ENCODE measurements at places on chromosomes 7 and 10.

DNA sequence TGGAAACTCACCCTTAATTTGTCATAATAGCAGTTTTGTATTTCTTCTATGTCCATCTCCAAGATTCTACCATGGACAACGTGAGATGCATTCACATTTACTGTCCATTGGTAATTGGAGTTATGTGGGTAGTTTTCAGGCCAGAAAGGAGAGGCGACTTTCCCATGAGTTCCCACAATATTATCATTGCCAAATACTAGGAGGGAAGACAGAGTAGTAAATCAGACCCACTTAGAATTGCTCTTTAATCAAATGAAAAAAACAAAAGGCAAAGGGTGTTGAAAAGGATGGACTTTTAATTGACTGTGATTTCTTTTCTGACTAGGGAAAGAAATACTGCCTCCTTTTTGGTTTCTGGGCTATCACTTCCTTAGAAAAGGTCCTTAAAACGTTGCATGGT is 121.7 kb upstream of the RSU1 start:
- no peak for DNase-seq

DNA sequence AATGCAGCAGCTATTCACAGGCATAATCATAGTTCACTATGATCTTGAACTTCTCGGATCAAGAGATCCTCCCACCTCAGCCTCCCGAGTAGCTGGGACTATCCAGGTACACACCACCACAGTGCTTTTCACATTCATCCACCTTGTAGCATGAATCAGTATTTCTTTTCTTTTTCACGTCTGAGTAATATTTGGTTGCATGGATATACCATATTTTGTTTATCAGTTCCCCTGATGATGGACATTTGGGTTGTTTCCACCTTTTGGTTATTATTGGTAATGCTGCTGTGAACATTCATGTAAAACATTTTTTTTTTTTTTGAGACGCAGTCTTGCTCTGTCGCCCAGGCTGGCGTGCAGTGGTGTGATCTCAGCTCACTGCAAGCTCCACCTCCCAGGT is 3.6 kb upstream of the TBC1D12 start:
- no peak for DNase-seq

DNA sequence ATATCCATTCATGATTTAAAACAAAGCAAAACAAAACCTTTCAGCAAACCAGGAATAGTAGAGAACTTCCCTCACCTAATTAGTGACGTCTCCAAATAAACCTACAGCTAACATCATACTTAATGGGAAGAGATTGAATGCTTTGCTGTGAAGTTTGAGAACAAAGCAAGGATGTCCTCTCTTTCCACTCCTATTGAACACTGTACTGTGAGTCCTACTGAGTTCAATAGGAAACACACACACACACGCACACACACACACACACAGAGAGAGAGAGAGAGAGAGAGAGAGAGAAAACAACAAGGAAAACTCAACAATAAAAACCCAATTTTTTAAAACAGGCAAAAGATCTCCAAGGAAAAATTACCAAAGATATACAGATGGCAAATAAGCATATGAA is 32.3 kb downstream of the PODXL start:
- DNase-seq: no peak

DNA sequence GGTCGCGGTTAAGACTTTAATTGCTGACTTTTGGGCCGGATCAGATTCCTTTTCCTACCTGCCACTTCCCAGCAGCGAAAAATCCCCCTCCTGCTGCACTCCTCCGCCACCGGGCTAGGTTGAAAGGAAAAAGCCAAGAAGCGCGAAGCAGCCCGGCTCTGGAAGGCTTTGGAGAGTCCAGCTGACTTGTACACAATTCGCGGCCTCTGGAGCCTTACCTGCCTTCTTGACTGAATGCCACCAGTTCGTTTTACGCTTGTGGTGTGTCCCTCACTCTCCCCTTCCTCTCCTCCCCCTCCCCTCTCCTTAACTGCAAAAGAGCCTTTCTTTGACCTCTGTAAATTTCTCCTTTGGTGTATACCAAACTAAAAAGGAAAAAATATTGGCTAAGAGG is 2.7 kb upstream of the FEZF1 start:
- DNase-seq: no peak

- no peak for DNase-seq
These were observed 198.7 kb downstream of the CXCL12 start for GRCh38 chr10:44186150-44186549.

DNA sequence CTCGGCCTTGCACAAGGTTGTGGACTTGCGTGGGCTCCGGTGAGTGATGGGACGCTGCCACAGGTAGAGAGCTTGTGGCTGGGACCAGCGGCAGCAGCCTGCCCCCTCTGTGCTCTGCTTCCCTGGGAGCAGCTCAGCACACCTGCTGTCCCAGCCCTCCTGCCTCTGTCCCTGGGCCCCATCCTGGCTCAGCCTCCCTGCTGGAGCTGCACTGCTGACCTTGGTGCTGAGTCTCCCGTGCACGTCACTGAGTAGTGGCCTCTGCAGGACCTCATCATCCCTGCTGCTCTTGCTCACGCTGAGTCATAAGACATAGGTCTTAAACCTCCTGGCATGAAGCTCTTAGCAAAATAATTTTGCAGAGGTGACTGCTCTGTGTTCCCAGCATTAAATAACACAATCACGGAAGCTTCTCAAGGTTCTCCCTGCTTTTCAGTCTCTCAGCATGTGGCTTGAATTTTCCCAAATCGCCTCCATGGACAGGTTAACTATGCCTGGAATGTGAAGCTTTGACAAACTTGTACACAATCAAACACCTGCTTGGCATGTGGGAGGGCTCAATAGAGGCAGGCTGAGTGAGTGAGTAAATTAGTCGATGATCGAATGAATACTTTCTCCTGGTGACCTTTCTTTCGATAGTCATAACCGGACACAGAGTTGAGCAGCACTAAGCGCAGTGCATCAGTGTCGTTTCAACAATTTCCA is 63.8 kb upstream of the NPS start:
- no peak for DNase-seq

- no peak for DNase-seq
These were observed 95.9 kb downstream of the CUBN start for GRCh38 chr10:17033529-17034260.

GRCh38 chr10:775245-776075 is 86.0 kb upstream of the DIP2C start:
- no peak for DNase-seq

DNA sequence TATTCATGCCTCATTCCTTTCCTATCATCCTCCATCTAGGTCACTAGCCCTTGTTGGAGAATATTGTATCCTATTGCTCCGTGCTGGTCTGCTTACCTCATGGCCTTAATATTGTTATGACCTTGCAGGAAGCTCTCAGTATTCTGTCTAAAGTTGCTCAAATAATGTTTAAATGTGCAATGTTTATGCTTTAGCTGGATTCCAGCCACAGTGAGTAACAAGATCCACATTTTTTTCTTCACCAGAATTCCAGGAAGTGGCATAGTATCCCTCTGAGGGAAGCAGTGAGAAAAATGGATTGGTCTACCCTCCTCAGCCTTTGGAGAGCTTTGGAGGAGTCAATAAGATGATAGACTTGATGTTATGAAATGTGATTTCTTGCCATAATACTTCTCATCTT is 402.6 kb downstream of the NRG3 start:
- DNase-seq: no peak

GRCh38 chr10:1548146-1548545 is 189.2 kb downstream of the ADARB2 start:
- DNase-seq: peak; percentile 59

DNA sequence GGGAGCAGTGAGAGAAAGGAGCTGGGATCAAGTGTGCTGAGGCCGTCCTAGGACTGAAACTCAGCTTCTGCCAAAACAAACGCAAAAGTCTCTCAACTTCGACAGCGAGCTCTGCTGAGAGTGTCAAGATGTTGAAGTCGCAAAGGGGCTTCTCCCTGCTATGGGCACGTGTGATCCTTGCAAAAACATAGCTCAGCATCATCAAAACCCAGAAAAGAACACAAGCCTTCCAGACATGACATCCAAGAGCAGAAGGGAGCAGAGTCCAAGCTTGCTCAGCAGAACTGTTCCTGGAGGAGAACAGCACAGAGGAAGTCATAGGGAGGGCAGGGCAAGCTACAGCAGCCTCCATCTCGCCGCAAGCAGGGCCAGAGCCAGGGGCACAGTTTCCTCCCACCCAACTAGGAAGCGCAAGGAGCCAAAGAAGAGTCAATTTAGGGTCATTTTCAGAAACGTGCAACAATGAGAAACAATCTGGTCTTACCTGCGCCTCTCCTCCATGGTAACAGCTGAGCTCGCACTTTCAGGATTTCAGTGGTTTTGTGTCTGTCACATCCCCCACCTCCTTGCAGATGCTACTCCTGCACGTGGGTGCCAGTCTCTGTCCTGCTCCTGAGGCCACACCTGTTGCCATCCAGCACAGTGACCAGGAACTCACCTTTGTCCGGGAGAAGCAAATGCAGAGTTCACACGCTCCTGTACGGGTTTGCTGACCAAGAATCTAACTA is 113.9 kb downstream of the DIP2C start:
- no peak for DNase-seq

DNA sequence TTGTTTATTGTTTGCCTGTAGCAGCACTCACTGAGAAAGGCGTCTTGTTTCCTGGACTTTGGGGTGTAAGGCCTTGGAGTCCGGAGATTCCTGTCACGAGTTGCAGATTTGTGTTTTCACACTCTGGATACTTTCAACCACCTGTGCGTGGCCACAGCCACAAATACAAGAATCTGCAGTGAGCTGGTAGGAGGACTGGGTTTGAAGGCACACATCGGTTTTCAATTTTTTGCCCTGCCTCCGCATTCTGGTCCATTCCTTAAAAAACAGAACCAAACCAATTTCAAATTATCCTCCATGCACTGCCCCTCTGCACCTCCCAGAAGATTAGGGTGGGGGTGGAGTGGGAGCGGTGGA is 619 bp downstream of the EXOC4 start:
- DNase-seq: no peak

GRCh38 chr10:92876509-92877036 is 28.3 kb downstream of the EXOC6 start:
- DNase-seq: no peak

DNA sequence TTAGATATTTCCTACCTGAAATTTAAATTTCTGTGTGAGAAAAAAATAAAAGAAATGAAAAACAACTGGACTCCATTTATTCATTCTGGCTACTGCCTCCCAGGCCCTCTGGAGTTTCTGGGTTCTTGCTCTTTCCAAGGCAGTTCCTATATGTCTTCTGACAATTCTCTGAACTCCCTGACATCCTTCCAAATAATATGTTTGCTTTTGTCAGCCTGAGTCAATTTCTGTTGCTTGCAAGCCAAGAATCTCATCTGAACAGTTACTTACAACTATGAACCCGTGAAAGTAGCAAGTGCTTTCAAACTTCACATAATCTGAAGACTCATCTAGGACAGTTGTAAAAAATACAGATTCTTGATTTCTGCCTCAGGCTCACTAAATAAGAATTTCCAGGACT is 216.7 kb upstream of the NPVF start:
- DNase-seq: no peak

DNA sequence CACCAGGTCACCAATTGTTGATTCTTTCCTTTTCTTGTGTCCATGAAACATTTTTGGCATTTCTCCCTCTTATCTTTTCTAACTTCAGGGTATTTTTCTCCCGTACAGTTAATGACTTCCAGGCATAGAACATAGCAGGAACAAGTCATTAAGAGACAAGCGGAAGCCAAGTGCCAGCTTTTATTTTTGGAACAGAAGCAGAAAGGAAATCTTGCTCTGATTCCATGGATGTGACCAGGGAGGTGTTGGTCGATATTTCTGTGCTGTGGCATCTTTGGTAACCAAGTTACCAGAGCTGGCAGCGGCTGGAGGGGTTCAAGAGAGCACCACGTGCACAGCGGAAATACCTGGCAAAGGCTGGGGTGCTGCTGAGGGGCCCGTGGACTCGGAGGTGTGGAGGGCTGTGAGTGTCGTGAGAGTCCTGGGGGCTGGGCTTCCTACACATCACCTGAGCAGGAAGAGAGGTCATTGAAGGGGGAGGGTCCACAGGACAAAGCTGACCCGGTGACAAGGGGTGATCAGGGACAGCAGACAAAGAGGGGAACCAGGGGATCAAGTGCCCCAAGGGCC is 1.8 kb downstream of the LLCFC1 start:
- DNase-seq: no peak

DNA sequence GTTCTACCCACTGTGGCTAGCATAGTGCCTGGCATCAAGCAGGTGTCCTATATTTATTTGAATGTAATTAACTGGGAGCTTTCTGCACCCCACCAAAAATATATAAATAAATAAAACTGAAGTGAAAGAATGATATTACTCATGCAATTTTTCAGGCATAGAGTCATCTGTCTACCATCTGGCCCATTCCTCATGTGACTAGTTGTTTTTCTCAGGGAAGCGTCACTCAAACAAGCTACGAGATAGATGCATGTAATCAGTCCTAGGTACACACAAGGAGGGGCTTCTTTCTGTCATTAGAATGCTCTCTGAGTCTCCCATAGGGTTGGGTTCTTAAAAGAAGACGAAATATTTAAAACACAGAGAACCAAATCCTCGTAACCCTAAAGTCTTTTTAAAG is 255.5 kb upstream of the KMT2E start:
- DNase-seq: no peak

DNA sequence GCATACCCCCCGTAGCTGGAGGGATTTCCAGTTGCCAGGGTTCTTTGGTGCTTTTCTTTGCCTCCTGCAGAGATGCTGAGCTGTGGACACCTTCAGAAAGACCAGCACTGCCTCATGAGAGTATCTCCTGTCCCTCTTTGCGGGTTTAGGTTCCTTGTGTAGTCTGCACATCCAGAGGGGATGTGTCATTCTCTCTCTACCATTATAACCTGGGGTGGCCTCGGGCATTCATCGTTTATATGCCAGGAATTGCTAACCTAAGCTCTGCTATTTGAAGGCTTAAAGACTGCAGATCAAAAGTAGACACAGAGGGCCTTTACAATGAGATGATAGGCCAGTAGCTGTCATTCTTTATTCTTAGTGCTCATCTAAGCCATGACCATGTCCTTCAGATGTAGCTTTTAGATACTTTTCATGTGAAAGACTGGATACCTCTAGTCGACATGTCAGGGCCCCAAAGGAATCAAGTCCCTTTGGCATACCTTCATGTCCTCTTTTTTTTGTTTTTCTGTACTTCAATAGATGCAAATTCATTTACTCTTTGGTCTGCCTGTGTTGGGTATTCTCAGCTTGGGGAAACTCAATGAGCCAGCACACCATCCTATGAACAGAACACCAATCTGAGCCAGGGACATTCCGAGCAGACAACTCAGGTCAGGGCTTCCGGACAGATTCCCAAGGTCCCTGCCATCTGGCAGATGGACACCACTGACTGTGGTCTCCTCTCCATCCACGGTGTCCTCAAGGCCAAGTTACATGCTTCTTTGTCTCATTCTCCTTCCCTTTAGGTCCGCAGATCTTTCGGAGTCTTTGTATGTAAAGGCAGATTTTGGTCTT is 129.3 kb downstream of the NRF1 start:
- DNase-seq: no peak
